ENCODE measurements at places on chromosomes 7 and 10.

DNA sequence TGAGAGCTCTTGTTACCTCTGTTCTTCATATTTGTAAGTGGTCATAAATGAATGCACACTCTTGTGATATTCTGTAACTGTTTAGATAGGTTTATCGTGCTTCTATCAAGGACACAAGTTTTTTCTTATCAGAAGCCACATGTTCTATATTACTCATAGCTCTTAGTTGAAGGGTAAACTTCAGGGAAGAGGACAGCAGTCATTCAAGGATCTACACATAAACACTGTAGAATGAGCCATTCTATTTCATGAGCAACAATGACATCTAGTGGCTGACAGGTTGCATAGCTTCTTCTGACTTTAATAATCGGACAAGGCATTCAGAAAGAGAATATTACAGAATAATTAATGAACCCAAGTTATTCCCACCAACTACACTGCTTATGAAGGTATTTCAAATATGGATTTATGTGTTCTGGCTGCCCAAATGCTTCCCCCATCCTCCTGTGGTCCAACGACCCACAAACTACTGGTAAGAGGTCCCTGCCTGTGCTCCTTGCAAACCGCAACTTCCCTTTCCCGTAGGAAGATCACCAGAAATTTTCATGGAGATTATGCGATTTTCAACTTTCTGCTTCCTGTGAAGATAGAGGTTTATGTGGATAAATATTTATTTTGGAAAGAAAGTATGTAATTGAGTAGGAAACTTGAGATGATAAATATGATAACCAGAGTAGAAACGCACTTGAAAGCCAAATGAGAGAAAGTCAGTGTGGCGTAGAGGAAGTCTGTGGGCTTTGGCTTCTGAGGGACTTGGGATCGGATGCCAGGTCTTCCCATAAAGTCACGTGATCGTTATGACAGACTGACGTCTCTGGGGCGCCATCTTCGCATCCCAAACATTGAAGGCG is 16.8 kb upstream of the ABCB5 start:
- DNase-seq = peak; percentile 50

- DNase-seq = peak; percentile 75
Measured at GRCh38 chr7:139645572-139646523, 122.4 kb downstream of the CLEC2L start.

GRCh38 chr7:31494421-31494820 is 19.5 kb upstream of the ITPRID1 start:
- no peak for DNase-seq

GRCh38 chr7:28708033-28708951 is 249.8 kb downstream of the TRIL start:
- DNase-seq = no peak

- DNase-seq = no peak
Measured at GRCh38 chr7:19113855-19114550, 3.4 kb downstream of the TWIST1 start.

GRCh38 chr10:84429926-84430520 is 101.6 kb downstream of the CCSER2 start:
- DNase-seq = peak; percentile 11

GRCh38 chr7:44398953-44399574 is 73.7 kb upstream of the CAMK2B start:
- no peak for DNase-seq

DNA sequence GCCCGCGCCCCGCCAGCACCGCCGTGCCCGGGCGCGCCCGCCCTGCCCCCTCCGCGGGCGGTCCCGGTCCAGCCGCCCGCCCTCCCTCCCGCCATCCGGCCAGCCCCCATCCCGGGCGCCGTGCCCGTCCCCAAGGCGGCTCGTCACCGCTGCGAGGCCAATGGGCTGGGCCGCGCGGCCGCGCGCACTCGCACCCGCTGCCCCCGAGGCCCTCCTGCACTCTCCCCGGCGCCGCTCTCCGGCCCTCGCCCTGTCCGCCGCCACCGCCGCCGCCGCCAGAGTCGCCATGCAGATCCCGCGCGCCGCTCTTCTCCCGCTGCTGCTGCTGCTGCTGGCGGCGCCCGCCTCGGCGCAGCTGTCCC is at the start of gene HTRA1:
HTRA1 (plus strand) TSS at position 187 of the 362 bp plus-strand sequence; CDS start at position 287, 100 bp downstream.
- peak; percentile 25 for DNase-seq

GRCh38 chr7:47992446-47992845 is 13.0 kb upstream of the HUS1 start:
- no peak for DNase-seq

DNA sequence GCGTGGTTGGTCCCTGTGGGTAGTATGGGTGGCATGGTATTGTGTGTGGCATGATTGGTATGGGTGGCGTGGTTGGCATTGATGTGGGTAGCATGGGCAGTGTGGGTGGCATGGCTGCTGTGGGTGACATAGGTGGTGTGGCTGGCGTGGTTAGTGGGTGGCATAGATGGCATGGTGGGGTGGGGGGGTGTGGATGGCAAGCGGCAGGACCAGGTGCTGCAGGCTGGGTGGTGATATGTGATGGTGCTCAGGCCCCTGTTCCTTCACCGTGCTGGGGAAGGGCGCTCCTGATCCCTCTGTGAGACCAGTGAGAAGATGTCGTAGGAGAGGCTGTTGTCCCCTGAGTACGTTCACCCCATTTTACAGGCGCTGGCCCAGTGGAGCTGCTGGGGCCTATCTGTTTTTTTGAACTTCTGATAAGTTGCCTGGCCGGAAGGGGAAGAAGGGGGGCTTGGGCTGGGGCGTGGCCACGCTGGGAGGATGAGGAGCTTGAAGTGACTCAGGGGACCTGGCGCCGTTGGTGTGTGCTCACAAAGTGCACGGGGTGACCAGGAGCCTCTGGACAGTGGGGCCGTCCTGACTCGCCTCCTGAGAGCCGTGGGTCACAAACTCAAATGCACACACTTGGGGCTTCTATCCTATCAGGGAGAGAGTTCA is 17.5 kb downstream of the INPP5A start:
- DNase-seq = no peak

DNA sequence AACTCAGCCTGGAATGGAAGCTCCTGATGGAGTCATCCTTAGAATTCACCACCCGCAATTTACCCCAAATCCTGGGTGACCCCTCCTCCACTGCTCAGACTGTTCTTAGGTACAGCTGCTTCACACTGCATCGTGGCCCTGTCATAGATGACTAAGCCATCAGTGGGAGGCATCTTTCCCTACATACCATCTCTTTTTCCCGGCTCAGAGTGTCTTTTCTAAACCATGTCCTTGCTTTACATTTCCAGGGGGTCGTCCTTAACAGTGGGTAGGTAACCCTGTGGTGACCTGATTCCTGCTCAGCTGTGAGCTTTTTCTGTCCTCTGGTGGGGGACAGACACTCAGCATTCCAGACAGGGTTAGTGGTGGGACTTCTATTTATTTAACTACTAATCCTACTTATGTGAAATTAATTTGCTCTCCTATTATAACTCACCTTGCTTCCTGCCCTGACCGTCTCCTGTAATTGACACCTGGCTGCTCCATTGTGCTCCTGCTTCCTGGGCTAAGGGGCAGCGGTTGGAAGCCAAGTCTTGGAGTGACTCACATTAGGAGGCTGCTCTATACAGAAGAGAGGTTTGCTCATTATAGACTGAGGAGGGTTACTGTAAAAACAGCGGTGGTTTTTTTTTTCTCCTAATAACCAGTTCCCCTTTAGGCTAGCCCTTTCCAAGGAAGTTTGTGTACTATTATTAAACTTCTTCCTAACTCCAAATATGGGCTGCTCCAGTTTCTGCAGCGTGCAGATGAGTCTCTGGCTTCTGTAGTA is 40.6 kb downstream of the PYROXD2 start:
- no peak for DNase-seq

DNA sequence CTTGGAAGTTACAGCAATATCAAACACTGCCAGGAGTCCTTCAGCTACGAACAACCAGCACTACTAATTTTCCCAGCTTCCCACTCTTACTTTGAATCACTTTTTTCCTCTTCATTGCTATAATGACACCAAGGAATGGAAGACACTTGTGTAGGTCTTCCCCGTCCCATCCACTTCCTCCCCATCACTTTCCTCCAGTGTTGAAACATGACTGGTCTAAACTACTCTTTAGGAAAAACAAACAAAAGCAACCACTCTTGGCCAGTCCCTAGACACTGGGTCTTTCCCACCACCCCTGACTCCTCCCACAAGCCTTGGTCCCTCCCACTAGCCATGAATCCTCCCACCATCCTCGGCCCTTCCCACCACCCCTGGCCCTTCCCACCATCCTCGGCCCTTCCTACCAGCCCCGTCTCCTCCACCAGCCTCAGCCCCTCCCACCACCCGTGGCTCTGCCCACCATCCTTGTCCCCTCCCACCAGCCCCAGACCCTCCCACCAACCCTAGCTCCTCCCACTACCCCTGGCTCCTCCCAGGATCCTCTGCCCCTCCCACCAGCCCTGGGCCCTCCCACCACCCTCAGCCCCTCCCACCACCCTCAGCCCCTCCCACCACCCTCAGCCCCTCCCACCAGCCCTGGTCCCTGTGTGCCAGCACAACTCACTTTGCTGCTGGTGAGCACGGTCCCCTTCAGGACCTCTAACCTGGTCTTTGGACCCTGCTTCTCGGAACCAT is 68.5 kb downstream of the CXCL12 start:
- no peak for DNase-seq

DNA sequence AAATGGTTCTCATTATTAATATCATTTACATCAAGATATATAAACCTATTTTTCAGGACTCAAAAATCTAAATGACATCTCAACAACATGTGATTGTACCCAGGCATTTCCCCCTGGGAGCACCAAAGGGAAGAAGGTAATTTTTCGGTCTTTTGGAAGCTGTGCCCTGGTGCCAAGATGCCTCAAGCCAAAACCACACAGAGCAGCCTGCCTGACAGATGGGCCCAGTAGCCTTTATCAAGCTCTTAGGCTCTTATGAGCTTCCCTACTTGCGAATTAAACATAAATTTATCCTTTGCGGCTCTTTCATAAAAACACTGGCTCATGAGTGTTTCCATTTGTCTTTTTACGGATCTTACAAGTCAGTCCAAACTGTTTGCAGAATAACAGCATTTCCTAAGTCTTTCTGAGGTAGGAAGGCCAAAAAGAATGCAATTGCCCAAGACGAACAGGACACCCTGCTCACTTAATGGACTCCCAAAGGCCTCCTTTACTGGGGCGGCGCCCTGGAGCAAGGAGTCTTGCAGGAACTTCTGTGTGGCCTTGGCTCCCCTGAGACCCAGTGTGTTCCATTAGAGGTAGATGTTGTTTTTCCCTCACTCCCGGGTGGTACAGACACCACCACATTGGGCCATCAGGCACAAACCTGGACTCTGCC is 4.1 kb upstream of the RASSF4 start:
- no peak for DNase-seq

GRCh38 chr10:133445751-133446708 is 7.7 kb upstream of the SCART1 start:
- no peak for DNase-seq

DNA sequence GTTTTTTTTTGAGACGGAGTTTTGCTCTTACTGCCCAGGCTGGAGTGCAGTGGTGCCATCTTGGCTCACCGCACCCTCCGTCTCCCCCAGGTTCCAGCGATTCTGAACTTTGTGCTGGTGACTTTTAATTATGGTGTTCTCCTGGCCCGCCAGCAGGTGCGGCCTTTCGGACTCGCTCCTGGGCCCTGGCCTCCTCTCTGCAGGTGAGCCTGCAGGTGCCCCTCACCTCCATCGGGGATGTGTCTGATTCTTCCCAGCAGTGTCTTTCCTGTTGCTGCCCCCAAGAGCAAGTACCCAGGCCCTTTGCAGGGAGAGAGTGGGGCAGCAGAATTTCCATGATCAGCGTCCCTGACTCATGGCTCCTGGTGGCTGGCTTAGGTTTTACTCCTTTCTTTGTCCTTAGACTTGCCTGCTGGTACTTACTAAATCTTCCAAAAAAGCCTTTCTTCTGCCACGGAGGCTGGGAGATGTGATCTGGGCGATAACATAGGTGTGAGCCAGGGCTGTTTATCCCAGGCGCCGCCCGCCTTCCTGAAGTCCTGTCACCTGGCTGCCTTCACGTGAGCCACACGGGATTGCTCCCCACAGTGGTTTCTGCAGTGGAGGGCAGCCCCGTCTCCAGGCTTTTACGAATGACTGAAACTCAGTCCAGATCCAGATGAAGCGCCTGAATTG is 10.7 kb downstream of the WIPI2 start:
- DNase-seq = no peak

- DNase-seq = no peak
Measured at GRCh38 chr10:73228247-73228646, 18.8 kb downstream of the DNAJC9 start.

- no peak for DNase-seq
Measured at GRCh38 chr10:120606051-120606764, 149.2 kb downstream of the PLPP4 start.

- DNase-seq = no peak
Measured at GRCh38 chr7:79465551-79465950, 12.1 kb upstream of the MAGI2 start.

- DNase-seq = no peak
Measured at GRCh38 chr10:115814542-115814941, 458.5 kb downstream of the GFRA1 start.

GRCh38 chr10:103665162-103665889 is 171.8 kb downstream of the NEURL1 start:
- DNase-seq = no peak

- no peak for DNase-seq
Measured at GRCh38 chr10:91536111-91536510, 96.8 kb downstream of the PPP1R3C start.

DNA sequence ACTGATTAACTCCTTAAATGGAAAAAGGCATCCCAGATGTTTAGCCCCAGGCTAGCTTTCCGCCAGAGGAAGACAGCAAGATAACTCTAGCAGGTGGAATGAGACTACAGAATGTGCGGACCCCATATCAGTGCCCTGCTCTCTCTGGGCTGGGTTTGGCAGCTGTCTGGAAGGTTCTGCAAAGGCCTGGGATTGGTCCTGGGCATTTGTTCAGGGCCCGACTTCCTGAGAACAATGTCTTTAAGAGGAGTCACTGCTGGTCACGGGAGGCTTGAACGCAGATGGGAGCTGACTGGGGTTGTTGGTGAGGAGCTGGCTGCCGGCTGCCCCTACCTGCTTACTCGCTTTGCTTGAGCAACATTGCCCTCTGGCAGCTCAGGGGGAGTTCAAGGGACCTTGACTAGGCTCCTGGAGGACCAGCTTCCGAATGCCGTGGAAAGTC is 130.6 kb upstream of the BTBD16 start:
- no peak for DNase-seq

DNA sequence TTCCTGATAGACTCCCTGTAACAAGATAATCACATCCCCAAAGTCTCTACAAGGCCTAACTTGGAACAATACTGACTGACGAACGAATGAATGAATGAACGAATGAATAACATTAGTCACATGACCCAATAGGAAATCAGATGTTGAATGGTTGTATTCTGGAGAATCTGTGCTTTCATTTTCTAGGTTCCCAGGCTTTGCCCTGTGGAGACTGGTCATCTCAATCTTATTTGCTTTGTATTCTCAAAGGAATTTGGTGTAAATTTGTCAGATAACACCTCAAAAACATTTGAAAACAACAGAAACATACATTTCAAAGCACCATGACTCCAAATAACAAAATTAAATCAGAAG is 69.6 kb upstream of the COL1A2 start:
- no peak for DNase-seq

- DNase-seq = no peak
Measured at GRCh38 chr10:3090914-3091787, 23.8 kb downstream of the PFKP start.

DNA sequence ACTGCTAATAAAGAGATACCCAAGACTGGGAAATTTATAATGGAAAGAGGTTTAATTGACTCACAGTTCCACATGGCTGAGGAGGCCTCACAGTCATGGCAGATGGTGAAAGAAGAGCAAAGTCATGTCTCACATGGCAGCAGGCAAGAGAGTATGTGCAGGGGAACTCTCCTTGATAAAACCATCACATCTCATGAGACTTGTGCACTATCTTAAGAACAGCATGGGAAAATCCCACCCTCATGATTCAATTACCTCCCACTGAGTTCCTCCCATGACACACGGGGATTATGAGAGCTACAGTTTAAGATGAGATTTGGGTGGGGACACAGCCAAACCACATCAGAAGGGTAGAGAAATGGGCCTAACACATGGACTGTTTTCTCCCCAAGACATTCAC is 156.3 kb downstream of the CCDC71L start:
- DNase-seq = no peak
